ENCODE measurements at places on chromosomes 13 and 19.

DNA sequence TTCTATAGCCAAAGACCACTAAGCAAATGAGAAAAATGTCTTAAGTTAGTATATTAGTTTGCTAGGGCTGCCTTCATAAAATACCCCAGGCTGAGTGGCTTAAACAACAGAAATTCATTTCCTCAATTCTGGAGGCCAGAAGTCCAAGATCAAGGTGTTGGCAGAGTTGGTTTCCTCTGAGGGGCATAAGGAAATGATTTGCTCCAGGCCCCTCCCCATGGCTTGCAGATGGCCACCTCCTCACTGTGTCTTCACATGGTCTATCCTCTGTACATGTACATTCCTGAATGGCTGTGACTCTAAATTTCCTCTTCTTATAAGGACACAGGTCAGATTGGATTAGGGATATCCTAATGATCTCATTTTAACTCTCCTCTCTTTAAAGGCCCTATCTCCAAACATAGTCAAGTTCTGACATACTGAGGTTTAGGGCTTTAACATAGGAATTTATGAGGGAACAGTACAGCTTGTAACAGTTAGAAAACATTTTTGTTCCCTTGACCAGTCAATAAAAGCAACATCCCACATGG lies 307.4 kb downstream of the DIAPH3 start:
- DNase-seq, result no peak

GRCh38 chr19:41958367-41959055 lies 610 bp downstream of the RABAC1 start:
- DNase-seq, result peak; percentile 40

GRCh38 chr19:49145573-49146407 lies 9.4 kb downstream of the HRC start:
- DNase-seq, result peak; percentile 38

- DNase-seq, result peak; percentile 63
These were observed 20.0 kb upstream of the ZDHHC20 start for GRCh38 chr13:21478881-21479808.

DNA sequence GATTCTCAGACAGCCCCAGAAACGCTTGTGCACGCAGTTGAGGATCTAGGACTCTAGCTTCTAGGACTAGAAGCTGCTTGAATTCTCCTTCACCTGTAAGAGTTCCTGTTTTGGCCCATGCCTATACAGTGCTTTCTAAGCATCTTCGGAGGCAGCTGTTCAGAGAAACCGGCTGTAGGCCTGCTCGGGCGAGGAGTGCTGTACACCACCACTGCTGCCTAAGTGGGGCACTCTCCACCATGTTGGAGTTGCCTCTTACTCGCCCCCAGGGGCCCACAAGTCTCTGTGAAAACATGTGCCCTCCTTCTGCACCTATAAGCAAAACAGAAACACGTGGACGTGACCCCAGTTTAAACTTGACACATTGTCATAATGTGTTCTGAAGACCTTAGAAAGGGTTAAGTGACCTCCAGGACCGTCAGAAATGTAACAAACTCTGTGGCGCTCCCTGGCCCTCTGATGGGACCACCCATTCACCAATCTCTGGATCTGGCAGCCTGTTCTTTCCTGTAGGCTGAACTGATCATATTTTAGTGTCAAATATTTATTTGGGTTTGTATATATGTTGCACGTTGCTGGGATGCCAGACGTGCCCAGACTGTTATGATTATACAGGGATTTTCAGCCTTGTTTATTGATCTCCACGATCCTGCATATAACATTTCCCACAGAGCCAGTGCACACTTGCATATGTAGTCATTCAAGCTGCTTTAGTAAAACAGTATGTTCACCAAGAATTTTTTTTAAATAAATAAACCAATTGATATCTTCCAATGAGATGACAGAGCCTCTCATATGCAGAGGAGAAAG lies 60.8 kb downstream of the C13orf42 start:
- no peak for DNase-seq

DNA sequence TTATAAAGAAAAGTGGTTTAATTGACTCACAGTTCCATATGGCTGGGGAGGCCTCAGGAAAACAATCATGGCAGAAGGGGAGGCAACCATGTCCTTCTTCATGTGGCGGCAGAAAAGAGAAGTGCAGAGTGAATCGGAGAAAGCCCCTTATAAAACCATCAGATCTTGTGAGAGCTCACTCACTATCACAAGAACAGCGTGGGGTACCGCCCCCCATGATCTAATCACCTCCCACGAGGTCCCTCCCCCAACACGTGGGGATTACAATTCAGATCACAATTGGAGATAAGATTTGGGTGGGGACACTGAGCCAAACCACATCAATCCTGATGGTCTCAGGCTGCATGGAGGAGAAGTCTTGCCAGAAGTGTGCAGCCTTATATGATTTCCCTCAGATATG lies 26.0 kb downstream of the TM9SF2 start:
- DNase-seq, result no peak

GRCh38 chr13:98581971-98582702 lies 5.2 kb upstream of the STK24 start:
- DNase-seq, result peak; percentile 37

DNA sequence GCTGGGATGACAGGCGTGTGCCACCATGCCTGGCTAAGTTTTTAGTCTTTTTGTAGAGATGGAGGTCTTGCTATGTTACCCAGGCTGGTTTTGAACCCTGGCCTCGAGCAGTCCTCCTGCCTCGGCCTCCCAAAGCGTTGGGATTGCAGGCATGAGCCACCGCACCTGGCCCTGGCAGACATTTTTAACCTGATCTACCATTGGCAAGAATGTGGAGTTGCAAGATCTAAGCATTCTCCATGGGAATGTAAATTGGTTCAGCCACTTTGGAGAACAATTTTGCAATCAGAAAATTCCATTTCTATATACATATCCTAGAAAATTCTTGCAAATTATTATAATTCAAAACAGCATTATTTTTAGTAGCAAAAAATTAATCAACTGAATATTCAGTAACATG lies 24.3 kb upstream of the DCUN1D2 start:
- DNase-seq, result no peak

GRCh38 chr19:14096272-14096992 lies 5.9 kb upstream of the SAMD1 start:
- DNase-seq, result no peak

GRCh38 chr13:76048675-76049375 lies 412.7 kb downstream of the LMO7 start:
- no peak for DNase-seq

DNA sequence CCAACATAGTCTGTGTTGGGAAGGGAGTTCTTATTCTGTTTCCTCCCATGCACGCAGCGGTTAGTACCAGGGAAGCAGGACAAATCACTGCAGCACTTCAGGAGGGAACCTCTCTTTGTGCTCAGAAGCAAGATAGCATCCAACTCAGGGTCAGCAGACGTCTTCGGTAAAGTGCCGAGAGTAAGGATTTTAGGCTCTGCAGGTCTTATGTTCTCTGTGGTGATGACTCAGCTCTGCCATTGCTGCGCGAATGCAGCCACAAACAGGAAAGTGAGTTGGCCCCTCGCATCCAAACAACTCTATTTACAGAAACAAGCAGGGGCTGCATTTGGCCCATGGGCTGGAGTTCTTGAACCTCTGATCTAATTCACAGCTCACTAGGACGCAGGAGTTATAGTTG lies 122.1 kb upstream of the SPATA13 start:
- DNase-seq, result no peak

- no peak for DNase-seq
These were observed 624 bp downstream of the SAFB start for GRCh38 chr19:5623397-5624017.

DNA sequence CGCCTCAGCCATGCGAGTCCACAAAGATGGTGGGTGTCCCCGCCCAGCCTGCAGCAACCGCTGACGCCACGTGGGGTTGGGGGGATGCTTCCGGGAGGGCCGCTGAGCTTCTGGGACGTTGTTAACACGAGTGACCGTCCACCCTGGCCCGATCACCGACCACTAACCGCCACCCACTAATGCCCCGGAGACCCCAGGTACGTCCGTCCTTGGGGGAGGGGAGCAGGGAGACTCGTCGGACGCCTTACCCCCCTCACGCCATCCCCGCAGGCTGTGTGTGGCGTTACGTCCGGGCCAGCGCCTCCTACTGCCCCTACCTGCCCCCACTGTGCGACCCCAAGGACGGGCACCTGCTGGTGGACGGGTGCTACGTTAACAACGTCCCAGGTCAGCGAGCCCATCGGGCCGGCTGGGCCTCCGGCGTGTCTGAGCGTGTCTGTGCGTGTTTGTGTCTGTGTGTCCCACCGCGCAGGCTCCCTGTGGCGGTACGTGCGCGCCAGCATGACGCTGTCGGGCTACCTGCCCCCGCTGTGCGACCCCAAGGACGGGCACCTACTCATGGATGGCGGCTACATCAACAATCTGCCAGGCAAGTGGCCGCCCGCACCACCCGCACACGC lies 21.3 kb downstream of the PNPLA6 start:
- no peak for DNase-seq
